ENCODE measurements at places on chromosomes 11 and 22. TPM values are rescaled to one million over a fixed set of nuclear protein-coding genes. Genes with fewer than 3 reads are reported as not detected.

TIMM8B gene
- total RNA-seq: 40.5 TPM

HPX gene
- total RNA-seq: 12.9 TPM

CSNK2A3 gene
- total RNA-seq: 1.3 TPM

CHST1 gene
- total RNA-seq: 2.2 TPM

NUP50 gene
- total RNA-seq: 40.6 TPM

ARHGAP32 gene
- total RNA-seq: 56.6 TPM

KCNC1 gene
- total RNA-seq: not detected

DLG2 gene
- total RNA-seq: 12.3 TPM

C11orf87 gene
- total RNA-seq: not detected

SNX15 gene
- 22.7 TPM for total RNA-seq

DRICH1 gene
- total RNA-seq: not detected

CADM1 gene
- 33.1 TPM for total RNA-seq

PIH1D2 gene
- 3.3 TPM for total RNA-seq

A4GALT gene
- 32.8 TPM for total RNA-seq

KRTAP5-7 gene
- 0.16 TPM for total RNA-seq

SCGB1A1 gene
- total RNA-seq: not detected

NEFH gene
- total RNA-seq: 0.33 TPM

VWA5A gene
- 28.0 TPM for total RNA-seq

DHCR7 gene
- 31.7 TPM for total RNA-seq

C11orf86 gene
- not detected for total RNA-seq

FZD4 gene
- total RNA-seq: 44.5 TPM

WBP2NL gene
- 2.0 TPM for total RNA-seq

TTC12 gene
- total RNA-seq: 12.3 TPM

OR2D2 gene
- total RNA-seq: 0.66 TPM

OR51E2 gene
- not detected for total RNA-seq

NXPE2 gene
- 1.8 TPM for total RNA-seq

PARVA gene
- 109 TPM for total RNA-seq

BRSK2 gene
- 0.15 TPM for total RNA-seq

APOL6 gene
- 21.2 TPM for total RNA-seq

MS4A4A gene
- 24.6 TPM for total RNA-seq

EFCAB6 gene
- 5.9 TPM for total RNA-seq

ART5 gene
- total RNA-seq: 3.3 TPM

MIOX gene
- not detected for total RNA-seq

ABTB2 gene
- total RNA-seq: 5.6 TPM

SNU13 gene
- 127 TPM for total RNA-seq

CRYBB2 gene
- total RNA-seq: 0.66 TPM

CNGA4 gene
- total RNA-seq: not detected

LDHAL6A gene
- not detected for total RNA-seq

B3GAT1 gene
- total RNA-seq: 2.9 TPM

MS4A15 gene
- total RNA-seq: not detected

GGTLC3 gene
- total RNA-seq: not detected

OR56A1 gene
- not detected for total RNA-seq

DEUP1 gene
- total RNA-seq: not detected

EMID1 gene
- 2.3 TPM for total RNA-seq

CHRNA10 gene
- 0.48 TPM for total RNA-seq

OR5B21 gene
- total RNA-seq: not detected

P2RY2 gene
- 0.32 TPM for total RNA-seq

MB gene
- total RNA-seq: 13.1 TPM

KCNJ5 gene
- total RNA-seq: 0.98 TPM
